ENCODE measurements at places on chromosomes 7 and 10.

DNA sequence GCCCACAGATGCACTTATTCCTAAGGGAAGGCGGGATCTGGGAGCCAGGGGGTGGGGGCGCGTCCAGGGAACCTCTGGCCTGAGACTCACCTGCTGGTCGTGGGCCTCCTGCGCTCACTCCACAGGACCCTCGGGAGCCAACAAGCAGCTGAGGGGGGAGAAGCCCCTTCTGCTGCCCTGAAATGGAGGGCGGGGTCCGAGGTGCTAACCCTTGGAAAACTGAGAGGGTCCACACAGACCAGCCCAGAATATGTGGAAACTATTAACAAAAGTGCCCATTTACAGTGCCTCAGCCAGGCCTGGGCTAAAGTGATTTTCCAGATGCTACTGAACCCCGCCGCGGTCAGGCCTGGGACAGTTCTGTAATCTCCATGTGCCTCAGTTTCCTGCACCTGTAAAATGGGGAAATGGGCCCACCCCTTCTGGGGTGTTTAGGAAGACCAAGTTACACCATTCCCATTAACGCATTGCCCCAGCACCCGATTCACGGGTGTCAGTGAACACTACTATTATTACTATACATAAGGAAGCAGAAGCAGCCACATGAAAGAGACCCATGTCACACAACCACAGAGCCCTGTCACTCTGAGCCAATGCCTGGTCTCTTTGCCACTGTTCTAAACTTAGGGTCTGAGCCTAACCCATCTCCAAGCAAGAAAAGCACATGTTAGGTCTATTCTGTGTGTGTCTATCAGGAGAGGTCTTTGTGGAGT, 630 bp upstream of the VSTM4 start:
- no peak for DNase-seq

DNA sequence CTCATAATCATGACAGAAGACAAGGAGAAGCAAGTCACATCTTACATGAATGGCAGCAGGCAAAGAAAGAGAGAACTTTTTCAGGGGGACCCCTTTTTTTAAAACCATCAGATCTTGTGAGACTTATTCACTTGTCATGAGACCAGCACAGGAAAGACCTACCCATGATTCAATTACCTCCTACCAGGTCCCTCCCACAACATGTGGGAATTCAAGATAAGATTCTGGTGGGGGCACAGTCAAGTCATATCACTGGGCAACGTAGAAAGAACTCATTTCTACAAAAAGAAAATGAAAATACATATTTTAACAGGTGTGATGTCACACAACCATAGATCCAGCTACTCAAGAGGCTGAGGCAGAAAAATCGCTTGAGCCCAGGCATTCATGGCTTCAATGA, 304.1 kb downstream of the IPMK start:
- DNase-seq = no peak

GRCh38 chr7:107046491-107047259, 2.2 kb downstream of the PRKAR2B start:
- no peak for DNase-seq

DNA sequence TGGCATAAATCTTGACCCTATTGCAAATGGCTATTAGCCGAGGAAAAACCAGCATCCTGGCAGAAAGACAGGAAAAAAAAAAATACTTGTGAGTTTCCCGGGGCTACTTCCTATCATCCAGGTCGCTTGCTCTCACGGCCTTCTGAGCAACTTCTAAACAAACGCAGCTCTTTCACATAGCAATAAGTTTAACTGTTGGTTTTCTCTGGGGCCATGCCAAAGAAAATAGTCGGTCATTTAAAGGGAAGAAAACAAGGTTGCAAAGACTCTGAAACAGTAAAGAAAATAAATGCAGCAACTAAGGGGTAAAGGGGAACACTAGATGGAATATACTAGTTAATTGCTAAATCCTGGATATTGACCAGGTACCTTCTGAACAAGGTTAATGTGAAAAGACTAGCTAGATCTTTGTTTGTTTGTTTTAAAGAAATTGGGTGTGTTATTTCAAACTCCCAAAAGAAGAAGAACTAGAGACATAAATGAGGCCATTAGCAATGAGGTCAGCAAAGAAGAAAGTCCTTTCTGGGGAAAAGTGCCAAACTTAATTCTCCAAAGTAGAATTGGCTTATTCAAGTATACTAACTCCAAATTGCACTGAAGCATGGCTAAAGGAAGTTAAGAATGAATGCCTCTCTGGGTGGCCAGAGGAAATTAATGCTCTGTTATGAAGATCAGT, 54.2 kb downstream of the SLC39A12 start:
- no peak for DNase-seq

DNA sequence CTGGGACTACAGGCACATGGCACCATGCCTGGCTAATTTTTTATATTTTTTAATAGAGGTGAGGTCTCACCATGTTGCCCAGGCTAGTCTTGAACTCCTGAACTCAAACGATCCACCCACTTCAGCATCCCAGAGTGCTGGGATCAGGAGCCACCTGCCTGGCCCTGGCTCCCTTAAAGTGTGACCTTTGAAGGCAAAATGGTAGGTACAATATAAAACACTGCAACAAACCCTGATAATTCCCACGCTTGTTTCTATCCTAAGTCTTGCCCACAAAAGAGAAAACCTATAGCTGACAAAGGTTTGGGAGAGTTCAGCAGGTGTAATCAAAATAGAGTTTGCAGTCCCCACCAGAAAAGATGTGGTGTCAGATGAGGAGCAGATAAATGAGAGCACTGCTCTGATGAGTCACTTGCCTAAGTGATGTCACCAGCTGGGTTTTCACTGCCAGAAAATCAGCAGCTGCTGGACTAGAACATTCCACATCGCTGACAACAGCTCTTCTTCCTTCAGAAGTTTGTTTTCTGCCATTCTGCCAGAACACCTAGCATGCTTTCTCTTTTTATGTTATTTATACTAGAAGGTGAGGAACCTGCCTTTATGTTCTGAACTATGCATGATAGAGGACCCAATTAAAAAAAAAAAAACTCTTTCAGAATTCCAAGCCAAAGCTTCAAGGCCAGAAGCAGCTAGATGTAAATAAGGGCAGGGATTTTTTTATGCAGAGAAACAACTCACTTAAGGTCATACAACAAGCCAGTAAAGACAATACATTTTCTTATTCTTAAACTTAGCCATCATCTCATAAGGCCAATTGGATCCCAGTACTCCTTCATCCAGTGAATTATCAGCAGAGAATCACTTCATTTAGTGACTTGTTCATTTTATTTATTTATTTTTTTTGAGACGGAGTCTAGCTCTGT, 18.0 kb downstream of the PURB start:
- no peak for DNase-seq

- no peak for DNase-seq
Measured at GRCh38 chr10:101018118-101018599, 12.8 kb downstream of the PDZD7 start.

- no peak for DNase-seq
Measured at GRCh38 chr10:61452151-61452651, 980 bp downstream of the TMEM26 start.

GRCh38 chr10:107269626-107270025, 105.1 kb upstream of the SORCS1 start:
- no peak for DNase-seq

GRCh38 chr10:75688506-75689300, 257.3 kb downstream of the LRMDA start:
- DNase-seq = no peak

DNA sequence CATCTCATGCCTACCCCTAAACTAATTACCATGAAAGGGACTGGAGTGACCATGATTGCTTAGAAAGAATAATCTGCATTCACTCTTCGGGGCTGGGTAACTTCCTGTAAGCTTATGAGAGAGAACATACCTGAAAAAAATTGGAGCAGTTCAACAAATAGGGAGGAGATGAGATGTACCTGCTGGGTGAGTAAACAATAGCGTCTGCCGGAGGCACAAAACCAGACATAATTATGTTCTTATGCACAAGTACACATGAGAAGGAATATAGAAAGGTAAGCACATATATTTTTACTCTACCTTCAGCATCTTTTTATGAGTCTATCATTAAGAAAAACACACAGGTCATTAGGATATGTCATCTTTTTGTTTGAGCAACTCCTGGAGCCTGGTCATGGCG, 224.6 kb upstream of the FERD3L start:
- peak; percentile 97 for DNase-seq

DNA sequence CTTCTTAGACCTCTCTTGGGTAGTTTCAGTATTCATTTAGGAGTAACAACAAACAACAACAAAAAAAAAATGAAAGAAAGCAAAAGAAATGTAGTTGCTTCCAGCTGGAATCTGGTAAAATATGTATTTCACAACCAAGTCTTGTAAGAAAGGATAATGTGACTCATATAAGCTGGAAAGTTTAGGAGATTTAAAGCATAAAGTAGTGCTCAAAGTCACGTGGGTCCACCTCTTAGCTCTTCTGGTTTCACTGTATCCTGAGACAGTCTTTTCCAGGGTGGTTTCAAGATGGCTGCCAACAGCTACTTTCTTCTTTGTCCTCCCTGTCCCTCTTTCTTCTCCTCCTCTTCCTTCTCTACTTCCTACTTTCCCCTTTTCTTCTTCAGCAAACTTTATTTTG, 69.5 kb upstream of the CDK13 start:
- no peak for DNase-seq

- DNase-seq = no peak
Measured at GRCh38 chr7:107049971-107050532, 5.5 kb downstream of the PRKAR2B start.

DNA sequence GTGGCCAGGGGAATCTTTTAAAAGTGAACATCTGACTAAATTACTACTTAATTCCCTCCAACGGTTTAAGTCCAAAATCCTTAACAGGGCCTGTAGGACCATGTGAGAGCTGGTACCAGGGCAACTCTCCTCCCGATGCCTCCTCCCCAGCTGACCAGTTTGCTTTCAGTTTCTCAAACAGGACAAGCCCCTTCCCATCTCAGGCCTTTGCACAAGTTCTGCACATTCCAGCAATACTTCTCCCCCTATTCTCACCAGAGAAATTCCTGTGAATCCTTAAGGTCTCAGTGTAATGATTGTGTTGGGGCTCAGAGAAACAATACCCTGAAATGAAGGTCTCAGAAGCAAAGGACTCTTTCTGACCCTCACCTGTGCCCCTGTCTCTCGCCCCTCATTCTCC, 8.0 kb upstream of the CALHM1 start:
- no peak for DNase-seq

DNA sequence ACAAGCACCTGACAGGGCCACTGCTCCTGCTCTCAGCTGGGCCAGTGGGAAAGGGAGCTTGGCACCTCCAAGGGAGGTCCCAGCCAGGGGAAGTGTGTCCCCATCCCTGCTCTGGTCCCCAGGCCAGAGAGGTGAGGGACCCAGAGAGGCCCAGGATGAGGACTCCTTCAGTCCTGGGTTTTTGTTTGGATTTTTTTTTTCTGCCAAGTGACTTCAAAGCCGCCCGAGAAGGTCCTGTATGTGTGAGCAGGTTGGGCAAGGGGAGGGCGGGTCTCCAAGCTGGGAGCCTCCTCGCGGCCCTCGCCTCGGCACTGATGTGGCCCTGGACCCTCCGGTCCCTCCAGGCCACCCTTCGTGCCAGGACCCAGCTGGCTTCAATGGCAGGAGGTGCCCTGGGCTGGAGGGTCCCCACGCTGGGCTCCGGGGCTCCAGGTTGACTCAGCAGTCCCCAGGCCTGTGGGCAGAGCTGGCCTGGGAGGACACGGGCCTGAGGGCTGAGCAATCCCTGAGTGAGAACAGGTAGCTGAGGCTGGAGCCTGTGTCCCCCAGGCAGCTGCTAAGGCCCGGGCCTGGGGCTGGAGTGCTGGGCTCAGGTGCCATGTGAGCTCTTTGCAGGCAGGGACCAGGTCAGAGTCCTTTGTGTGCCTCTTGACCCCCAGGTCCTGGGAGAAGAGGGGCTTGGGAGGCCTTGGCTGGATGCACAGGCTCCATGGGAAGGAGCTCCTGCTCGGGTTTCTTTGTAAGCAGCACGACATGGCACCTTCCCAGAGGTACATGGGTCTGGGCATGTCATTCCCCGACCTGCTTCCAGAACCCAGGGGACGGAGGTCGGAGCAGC, 140.6 kb downstream of the FAM53B start:
- DNase-seq = no peak

DNA sequence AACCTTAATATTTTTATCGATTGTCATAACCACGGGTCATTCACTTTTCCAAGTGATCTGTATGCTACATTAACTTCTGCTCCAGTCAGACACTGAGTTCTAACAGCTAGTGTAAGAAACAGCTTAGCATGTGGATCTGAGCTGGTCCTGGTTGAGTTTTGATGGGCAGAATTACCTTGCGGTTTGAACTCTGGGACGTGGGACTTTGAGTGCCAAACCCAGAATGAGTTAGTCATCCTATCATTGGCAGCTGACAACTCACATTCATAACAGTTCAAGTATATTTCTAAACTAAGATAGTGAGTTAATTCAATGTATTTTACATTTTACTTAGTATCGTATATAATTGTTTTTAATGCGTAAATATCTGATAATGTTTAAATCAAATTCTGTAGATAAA, 43.2 kb downstream of the C7orf33 start:
- no peak for DNase-seq

DNA sequence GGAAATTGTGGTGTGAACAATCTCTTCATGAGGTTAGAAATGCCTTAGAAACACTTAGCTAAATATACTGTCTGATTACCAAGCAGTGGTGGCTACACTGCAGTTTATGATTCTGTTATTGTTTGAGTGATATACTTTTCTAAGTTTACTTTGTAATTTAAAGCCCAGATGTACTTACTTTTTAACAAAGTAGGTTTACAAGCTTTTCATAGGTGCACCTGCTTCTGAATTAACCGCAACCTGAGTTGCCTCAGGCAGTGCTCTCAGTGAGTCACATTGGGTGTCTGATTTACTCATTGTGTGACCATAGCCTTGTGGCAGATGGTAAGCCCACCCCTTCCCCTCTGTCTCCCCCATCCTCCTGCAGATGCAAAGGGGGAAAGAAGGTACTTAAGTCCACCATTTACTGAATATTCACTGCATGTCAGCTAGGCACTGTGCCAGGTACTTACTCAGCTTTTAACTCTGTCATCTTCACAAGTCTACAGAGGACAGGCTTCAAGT, 9.0 kb downstream of the MTURN start:
- peak; percentile 97 for DNase-seq

DNA sequence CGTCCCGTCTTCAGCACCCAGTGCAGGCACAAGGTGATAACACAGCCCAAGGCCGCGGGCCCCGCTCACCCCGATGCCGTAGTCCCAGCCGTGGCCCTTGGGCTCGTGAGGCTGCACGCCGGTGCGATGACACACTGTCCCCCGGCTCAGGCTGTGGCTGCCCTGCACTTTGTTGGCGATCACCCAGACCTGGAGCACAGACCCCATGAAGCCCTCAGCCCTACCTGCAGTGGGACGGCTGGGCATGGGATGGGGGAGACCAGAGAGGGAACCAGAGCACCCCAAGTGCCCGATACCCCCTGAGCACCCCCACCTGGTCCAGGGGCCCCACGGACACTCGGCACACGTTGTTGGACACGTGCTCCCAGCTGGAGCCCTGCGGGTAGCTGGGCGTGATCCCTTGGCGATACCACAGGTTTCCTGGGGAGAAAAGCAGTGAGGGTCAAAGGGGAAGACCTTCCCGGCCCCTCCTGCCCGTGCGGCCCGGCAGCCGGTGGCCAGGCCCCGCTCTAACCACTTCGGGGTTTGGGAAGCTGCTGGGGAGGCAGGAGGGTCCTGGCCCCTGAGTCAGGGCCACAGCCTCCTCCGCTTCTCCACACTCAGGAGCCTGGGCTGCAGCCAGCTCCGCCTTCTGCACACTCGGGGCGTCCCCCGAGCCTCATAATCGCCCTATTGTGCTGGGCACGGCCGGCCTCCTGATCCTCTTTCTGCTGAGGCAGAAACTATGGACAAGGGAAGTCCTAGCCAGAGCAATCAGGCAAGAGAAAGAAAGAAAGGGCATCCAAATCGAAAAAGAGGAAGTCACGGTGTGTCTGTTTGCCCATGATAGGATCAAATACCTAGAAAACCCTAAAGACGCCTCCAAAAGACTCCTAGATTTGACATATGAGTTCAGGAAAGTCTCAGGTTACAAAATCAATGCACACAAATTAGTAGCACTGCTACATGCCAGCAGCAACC, 6.7 kb downstream of the BHLHA15 start:
- DNase-seq = peak; percentile 21
